ENCODE measurements at places on chromosomes 7 and 10.

DNA sequence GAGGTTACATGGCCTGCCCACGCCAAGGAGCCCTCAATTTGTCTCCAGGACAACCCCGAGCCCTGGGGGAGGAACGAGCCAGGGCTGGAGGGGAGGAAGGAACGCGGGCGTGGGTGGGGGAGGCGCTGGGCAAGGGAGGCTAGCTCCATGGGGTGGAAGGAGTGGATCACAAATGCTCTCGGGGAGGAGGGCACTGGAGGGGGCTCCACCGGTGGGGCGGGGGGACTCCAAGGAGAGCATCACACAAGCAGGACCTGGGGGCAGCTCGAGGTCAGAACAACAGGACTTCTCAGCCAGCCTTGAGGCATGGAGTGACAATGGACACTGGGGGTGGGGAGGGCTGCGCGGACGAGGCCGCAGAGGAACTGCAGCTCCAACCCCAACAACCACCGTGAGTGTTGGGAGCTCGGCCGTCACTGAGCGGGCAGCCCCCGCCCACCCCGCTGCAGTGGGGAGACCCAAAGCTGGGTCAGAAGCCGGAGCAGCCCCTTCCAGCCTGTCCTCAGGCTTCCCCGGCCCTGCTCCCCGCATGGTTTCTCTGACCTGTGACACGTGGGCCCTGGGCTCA lies 41.1 kb downstream of the STK32C start:
- DNase-seq, result no peak

DNA sequence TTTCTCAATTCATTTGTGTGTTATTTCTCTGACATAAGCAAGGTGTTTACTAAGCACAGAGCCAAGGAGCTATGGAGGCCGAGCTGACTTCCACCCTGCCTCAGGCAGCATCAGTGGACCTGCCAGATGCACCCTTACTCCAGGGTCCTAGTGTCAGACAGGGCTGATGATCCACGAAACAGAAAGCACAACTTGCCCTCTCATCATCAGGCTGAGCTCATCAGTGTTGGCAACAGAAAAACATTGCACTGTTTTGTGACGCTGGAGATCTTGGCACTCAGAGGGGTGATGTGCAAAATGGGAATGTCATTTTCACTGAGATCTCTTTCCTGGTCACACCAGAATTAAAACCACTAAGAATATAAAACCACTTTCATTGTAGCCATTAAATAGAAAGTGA lies 201.8 kb downstream of the GLI3 start:
- DNase-seq, result no peak

- DNase-seq, result no peak
Observed at GRCh38 chr10:118827466-118828155, 72.8 kb upstream of the CACUL1 start.

DNA sequence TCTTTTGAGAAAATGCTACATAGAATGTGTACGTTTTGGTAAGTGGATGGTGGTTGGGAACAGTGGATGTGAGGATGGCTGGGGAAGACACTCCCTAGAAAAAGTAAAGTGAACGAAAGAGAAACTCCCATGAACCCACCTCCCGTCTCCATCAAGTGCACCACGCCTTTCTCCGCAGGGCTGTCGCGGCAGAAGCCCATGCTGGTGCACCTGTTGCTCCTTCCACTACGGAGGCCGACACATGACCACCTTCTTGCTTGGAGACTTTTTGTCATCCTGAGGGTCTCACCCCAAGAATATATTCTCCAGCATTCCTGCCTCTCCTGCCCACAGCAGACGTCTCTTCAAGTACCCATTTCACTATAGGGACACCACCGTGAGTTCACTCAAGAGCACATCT lies 630.4 kb upstream of the PFKP start:
- no peak for DNase-seq

DNA sequence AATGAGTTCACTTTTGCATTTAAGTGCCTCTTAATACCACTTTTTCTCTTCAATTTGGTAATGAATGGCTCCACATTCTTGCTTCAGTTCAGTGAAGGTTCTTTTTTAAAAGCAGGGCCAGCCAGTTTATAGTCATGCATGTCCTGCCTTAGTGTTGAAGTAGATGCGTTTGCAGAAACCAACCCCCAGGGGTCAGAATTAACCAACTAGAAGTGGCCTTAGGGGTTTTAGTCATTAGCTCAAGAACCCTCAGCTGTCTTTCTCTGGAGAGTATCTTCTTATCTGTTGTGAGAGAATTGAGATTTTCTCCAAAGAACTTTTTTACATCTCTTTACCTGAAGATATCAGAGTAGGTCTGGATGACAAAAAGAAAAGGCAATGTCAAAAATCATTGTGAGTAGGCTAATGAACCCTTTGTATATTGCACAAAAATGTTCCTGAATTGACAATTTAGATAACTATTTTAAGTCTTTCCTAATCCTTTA lies 82.2 kb downstream of the PIK3CG start:
- DNase-seq, result no peak

DNA sequence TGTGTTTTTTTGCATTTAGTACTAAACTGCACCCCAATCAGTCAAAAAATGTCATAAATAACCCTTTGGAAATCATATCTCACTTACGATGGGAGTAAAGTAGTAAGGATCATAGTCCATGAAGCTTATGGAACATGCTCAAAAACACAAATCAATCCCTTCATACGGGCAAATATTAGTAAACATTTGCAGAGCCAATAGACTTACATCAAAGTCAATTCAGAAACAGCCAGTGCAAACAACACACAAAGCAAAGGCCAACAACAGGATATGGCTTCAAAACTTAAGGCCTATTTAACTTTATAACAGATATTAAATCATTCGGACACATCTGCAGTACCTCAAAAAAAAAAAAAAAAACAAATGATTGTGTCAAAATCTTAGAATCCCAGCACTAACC lies 32.1 kb downstream of the SGCE start:
- no peak for DNase-seq

- DNase-seq, result no peak
Observed at GRCh38 chr10:15491856-15492642, 121.0 kb upstream of the FAM171A1 start.

DNA sequence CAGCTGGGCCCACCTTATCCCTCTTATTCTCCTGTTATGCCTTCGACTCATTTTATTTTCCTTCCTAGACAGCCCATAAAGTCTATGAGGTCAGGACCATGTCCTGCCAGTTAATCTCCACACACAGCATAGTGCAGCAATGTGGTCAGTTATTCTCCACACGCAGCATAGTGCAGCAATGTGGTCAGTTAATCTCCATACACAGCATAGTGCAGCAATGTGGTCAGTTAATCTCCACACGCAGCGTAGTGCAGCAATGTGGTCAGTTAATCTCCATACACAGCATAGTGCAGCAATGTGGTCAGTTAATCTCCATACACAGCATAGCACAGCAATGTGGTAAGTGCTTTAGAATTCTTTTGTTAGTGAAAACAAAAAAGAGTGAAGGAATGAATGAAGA lies 77.8 kb downstream of the TEX36 start:
- no peak for DNase-seq

- no peak for DNase-seq
Observed at GRCh38 chr7:29865526-29865925, 59.2 kb downstream of the WIPF3 start.

- DNase-seq, result no peak
Observed at GRCh38 chr10:68924593-68924992, 23.5 kb downstream of the DDX50 start.

- DNase-seq, result no peak
Observed at GRCh38 chr7:116805100-116805544, 57.3 kb upstream of the CAPZA2 start.
